SK-N-SH treated with all-trans-retinoic acid at 6 μM for 48 hours (cell line): ENCODE measurements at places on chromosomes 1 and 21.

GRCh38 chr1:41440321-41441085 is 44.0 kb downstream of the EDN2 start:
- ATAC-seq: no peak

- ATAC-seq: no peak
Measured at GRCh38 chr1:20187813-20188454, 1.6 kb upstream of the PLA2G2C start.

DNA sequence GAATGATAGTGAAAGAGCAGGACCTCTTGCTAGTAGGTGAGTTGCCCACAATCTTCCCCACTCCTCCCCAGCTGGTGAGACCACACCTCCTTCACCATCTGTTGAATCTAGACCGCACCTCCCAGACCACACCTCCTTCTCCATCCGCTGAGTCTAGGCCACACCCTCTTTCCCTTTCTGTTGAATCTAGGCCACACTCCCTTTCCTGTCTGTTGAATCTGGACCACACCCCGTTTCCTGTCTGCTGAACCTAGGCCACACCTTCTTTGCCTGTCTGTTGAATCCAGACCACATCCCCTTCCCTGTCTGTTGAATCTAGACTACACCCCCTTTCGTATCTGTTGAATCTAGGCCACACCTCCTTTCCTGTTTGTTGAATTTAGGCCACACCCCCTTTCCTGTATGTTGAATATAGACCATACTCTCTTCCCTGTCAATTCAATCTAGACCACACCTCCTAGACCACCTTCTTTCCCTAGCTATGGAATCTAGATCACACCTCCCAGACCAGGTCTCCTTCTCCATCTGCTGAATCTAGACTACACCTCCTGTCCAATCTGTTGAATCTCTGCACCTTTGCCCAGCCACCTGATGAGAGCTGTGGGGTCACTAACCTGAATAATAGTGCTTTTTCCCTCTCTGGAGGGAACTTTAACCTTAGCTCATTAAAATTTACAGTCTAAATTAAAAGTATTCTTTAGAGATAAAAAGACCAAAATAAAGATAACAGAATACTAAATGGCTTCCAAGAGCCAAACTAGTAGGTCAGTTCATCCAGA is 116.3 kb downstream of the DAB1 start:
- ATAC-seq: no peak; the same call in 2 of the 3 replicates

DNA sequence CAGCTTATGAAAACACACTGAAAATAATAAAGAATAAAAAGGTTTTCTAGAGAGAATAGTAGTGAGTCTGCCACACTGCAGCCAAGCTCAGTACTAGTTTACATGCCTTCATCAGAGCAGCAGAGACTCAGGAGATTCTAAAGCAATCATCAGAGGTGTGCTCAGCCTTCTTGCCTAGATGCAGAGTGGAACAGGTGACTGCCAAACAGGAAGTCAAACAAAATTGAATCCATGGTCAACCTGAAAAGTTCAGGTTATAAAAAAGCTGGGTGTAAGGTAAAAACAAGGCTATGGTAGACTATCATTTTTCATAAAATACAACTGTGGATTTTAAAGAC is 165.3 kb upstream of the C1orf105 start:
- peak; percentile 83 for ATAC-seq
